ENCODE measurements at places on chromosomes 6 and 20. TPM values are rescaled to one million over a fixed set of nuclear protein-coding genes. Genes with fewer than 3 reads are reported as not detected.

- DNase-seq, result no peak
Observed at GRCh38 chr6:14462135-14462534, 344.6 kb downstream of the CD83 start.

- DNase-seq, result no peak
Observed at GRCh38 chr20:61260905-61261304, 8.8 kb downstream of the CDH4 start.

DNA sequence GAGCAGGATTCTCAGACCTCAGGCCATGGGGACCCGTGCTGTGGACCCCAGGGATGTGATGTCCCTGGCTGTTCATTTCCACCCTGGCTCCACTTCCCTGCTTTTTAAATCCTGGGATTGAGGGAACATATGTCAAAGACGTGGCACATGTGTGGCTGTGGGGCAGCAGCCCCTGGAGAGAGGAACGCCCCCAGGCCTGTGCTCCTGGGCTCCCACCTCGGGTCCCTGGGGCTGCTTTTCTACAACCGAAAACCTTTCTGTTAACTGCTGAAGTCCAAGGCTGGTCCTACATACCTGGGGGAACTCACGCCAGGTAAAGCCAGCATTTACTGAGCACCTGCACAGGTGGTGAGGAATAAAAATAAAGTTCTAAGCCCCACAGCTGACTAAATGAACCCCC, 102.3 kb upstream of the FRMD1 start:
- DNase-seq, result no peak

GRCh38 chr20:33175123-33175522, 7.2 kb downstream of the BPIFA2 start:
- no peak for DNase-seq

Gene CST4
- total RNA-seq, result not detected

DNA sequence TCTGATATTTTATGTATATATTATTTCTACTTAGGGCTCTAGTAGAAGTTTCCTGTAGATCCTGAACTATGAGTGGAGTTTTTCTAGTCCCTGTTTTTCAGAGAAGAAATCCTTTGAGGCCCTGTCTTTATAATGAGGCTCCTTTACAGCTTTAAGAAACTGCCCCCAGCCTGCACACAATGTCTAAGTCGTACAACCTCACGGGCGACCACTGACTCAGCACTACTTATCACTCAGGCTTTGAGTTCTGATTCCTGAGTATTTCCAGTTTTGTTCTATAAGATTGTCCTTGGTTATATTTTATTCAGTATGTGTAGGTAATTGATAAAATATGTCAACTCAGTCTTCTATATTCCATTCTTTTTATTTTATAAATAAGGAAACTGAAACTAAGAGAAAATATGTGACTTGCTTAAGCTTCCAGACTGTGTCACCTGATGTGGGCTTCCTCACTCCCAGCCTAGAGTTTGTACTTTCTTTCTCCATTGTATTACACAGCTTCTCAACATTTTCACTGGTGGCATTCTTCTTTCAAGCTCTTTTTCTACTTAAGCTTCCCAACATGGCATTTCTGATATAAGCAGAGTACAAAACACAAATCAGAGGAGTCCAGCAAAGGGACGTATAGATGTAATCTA, 167.0 kb downstream of the TBX18 start:
- no peak for DNase-seq

DNA sequence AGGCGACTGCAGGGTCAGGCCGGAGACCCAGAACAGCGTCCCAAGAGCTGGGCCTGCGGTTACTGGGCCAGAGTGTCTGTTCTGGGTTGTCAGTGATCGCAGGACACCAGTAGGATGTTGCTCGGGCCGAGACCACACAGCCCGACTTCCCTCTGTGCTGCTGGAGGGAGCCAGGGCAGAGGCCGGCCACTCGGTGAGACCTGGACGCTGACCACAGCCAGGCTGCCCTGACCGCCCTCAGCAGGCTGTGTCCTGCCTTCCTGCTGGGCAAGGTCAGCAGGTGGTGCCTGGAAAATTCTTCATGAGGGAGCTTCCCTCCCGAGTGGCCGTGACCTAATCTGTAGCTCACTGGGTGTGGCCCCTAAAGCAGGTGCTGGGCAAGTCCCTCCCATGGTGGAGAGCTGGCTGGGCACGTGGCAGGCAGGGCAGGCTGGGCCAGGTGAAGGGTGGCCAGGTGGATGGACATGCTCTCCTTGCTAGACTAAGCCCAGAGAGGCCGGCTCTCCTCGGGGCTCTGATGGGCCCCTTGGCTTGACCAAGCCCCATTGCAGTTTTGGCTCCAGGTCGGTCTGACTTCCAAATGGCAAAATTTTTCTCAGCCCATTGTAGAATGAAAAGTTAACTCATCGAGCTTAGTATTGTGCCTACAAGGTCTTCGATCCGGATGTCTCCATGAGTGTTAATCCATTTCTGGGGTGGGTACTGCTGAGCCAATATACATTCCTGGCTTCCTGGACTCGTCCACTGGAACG, 1.9 kb downstream of the SLCO4A1 start:
- DNase-seq, result no peak

- no peak for DNase-seq
Observed at GRCh38 chr6:42347456-42347855, 104.3 kb downstream of the TRERF1 start.
